ENCODE measurements at places on chromosomes 11 and 22. TPM values are rescaled to one million over a fixed set of nuclear protein-coding genes. Genes with fewer than 3 reads are reported as not detected.

GRCh38 chr11:61567286-61568061, 13.4 kb downstream of the SYT7 start:
- H3K27me3 ChIP-seq = peaks cover 40% of the 10 kb centered on the region
- H3K4me3 ChIP-seq = no peak overlapping the region
- no peak overlapping the region for H3K27ac ChIP-seq
- DNase-seq = peak; percentile 75
- H3K36me3 ChIP-seq = no peaks in the 10 kb centered on the region
- no peaks in the 10 kb centered on the region for H3K4me1 ChIP-seq

GRCh38 chr11:7635137-7635536, 38.2 kb downstream of the CYB5R2 start:
- no peak overlapping the region for H3K27ac ChIP-seq
- DNase-seq = no peak
- peaks cover 23% of the 10 kb centered on the region for H3K4me1 ChIP-seq
- no peaks in the 10 kb centered on the region for H3K27me3 ChIP-seq
- no peak overlapping the region for H3K4me3 ChIP-seq

DNA sequence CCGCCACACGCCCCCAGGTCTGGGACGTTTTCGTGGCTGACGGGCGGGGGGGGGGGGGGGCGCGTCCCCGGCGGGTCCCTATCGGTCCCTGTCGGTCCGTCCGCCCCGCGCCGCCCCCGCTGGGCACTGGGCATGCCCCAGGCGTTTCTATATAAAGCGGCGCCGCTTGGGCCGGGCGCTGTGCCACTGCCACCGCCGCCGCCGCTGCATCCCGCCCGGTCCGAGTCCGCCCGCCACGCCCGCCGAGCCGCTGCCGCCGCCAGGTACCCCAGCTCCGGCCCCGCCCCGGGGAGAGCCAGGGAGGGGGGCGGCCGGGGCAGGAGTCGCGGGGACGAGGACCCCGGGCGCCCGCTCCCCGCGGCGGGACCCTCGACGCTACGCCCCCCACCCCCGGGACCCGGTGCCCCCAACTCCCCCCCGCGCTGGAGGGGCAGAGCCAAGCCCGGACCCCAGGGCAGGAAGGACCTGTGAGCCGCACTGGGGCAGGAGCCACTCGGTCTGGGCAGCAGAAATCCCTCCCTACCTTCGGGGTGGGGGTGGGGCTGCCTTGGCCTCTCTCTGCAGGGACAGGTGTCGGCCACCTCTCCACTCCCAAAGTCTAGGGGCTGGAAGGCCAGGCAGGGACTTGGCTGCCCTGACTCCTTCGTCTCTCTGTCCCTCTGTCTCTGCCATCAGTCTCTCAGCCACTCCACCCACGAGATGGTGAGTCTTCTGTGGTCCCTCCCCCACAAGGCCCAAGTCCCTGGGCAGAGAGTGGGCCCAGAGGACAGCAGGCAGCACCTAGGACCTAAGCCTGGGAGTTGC, at the start of gene CARNS1:
TSS of gene CARNS1 (plus strand) at position 178 of the 804 bp plus-strand sequence. CDS start at position 700, 522 bp downstream.
- H3K27me3 ChIP-seq = peaks cover 32% of the 10 kb centered on the region
- peaks cover 37% of the 10 kb centered on the region for H3K4me1 ChIP-seq
- H3K27ac ChIP-seq = peak within 1 kb of the TSS; percentile 9

DNA sequence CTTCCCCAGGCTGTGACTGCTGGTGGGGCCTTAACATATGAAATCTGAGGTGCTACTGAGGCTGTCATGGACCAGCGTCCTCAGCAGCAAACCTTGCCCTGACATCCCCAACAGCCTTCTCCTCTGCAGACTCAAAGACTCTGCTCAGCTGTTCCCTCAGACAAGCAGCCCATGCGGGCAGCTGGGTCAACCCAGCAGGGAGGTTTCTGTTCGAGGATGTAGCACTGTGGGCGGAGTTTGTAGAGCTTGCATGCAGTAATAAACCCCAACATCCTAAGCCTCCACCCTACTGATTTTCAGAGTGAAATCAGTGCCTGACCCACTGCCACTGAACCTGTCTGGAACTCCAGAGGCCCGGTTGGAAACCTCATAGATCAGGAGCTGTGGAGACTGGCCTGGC, 88.8 kb upstream of the XKR3 start:
- H3K4me1 ChIP-seq = no peaks in the 10 kb centered on the region
- peaks cover 20% of the 10 kb centered on the region for H3K27me3 ChIP-seq
- H3K36me3 ChIP-seq = no peaks in the 10 kb centered on the region
- no peak overlapping the region for H3K4me3 ChIP-seq

GRCh38 chr11:106070606-106071005, 6.5 kb downstream of the KBTBD3 start:
- no peak overlapping the region for H3K4me3 ChIP-seq
- no peaks in the 10 kb centered on the region for H3K4me1 ChIP-seq
- no peak for DNase-seq
- no peaks in the 10 kb centered on the region for H3K36me3 ChIP-seq
- no peak overlapping the region for H3K27ac ChIP-seq
- no peaks in the 10 kb centered on the region for H3K27me3 ChIP-seq

SLC5A4 gene
- 0.41 TPM for total RNA-seq

GSTT2 gene
- not detected for total RNA-seq

GGT5 gene
- 15.4 TPM for total RNA-seq

SELENOM gene
- 318 TPM for total RNA-seq
